ENCODE measurements at places on chromosomes 1 and 21.

GRCh38 chr1:44999232-44999631 is 11.9 kb downstream of the HECTD3 start:
- no peak for DNase-seq

DNA sequence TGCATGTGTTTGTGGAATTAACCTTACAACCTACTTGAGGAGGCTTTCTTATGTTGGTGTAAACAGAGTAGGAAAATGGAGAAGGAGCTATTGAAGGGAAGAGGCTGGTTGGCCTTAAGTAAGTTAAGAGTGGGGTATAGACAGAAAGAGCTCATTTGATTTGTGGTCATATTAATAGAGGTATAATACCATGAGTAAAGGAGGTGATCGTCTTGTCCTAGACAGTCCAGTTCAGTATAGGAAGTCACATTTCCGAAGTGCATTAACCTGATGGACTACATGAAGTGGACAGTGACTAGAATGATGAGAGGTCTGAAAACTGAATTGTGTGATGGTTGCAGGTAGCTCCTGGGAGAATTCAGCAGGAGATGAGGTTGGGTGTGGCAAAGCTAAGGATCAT is 215.4 kb upstream of the ZC3H12A start:
- no peak for DNase-seq

DNA sequence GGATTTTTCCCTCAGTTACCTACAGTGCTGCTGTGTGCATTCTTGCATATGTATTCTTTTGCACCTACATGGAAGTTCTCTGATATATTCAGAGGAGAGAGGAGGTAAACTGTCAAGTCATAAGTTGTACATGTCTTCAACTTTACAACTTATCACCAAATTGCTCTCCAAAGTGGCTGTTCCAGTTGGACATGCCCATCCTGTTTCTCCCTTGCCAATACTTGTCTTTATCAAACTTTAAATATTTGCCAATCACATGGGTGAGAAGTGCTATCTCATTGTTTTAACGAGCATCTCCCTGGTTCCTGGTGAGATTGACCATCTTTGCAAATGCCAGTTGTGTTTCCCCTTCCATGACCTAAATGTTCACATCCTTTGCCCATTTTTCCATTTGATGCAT is 88.2 kb downstream of the KIF26B start:
- no peak for DNase-seq

GRCh38 chr1:230711245-230711644 is 2.7 kb downstream of the AGT start:
- no peak for DNase-seq

- no peak for DNase-seq
Observed at GRCh38 chr1:16420424-16421118, 16.7 kb downstream of the SPATA21 start.

All from neuronal stem cell (in vitro differentiated cells).